ENCODE measurements at places on chromosomes 1 and 21.

GRCh38 chr1:97929874-97930851 is 9.3 kb upstream of the DPYD start:
- no peak for DNase-seq

DNA sequence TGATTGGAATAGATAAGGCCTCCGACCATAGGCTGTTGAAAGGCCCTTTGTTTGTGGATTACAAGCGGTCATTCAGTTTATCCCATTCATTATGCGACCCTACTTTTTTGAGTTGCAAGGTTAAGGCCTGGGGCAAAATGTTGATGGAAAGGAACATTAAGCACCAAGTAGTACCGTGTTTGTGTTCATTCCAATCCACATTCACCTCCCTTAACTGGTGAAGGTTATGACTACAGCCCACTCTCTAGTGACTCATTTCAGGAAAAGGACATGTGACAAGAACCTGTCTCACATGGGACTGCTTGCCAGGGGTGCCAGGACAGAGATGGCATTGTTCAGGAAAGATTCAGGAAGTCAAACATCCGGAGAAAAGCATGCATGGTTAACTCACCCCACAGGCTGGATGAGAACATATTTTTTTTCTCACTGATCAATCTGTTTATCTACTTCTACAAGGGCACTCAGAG is 81.6 kb downstream of the CD58 start:
- no peak for DNase-seq

DNA sequence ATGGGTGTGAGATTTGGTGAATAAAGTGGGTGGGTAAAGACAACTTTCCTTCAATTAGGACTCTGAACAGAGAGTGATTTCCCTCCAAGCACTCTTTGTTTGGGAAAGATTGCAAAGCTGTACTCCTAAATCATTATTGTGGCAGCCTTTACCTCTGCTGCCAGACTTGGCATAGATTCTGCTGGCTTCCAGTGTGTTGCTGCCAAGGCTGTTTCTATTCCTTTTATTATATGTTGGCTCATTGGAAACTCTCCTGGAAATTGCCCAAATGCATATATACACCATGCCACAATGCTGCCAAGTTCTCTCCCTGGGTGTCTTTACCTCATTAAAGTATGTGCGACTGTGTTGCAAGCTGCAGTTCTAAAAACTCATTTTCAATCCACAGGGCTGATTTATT is 668.0 kb downstream of the MRPL39 start:
- no peak for DNase-seq

GRCh38 chr1:239505094-239505493 is 118.7 kb downstream of the CHRM3 start:
- DNase-seq = no peak

GRCh38 chr1:151935154-151935553 is 25.8 kb upstream of the THEM4 start:
- no peak for DNase-seq

- DNase-seq = no peak
Observed at GRCh38 chr21:44583800-44584147, 3.4 kb upstream of the KRTAP10-5 start.

DNA sequence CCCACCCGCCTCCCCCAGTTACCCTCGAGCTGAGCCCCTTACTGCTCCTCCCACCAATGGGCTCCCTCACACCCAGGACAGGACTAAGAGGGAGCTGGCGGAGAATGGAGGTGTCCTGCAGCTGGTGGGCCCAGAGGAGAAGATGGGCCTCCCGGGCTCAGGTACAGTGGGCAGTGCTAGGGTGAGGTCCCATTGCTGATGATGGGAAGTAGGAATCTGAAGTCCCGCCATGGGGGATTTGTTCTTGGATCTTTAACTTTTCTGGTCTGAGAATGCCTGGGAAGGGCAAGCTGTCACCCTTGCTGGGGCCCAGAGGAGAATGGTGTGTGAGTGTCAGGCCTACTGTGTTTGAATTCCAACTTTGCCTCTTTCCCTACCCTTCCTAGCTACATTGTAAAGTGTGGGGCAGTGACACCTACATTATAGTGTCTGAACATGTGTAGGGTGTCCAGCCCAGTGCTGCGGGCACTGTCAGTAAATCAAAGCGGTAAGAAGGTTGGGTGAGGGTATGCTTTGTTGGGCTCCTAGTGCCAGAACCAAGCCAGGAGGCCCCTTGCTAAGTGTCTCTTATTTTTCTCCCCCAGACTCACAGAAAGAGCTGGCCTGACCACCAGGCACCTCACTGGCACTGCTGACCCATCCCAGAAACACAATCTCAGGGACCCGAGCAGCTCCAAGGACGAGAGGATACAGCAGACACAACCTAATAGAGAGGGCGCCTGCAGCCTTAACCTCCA is 44.7 kb downstream of the YARS1 start:
- no peak for DNase-seq

- no peak for DNase-seq
Observed at GRCh38 chr1:202987922-202988583, 19.1 kb upstream of the TMEM183A start.

DNA sequence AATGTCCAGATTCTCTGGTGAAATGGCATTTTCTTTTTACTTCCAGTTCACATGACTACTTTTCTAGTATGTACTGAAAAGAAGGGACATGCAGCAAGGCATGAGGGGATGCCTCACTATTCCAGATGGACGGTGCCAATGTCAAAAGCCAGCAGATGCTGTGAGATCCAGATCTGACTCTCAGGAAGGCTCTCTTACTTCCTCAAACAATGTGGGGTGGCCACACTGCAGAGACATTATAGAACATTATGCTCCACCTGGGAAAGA is 17.7 kb downstream of the CRYZ start:
- DNase-seq = no peak

DNA sequence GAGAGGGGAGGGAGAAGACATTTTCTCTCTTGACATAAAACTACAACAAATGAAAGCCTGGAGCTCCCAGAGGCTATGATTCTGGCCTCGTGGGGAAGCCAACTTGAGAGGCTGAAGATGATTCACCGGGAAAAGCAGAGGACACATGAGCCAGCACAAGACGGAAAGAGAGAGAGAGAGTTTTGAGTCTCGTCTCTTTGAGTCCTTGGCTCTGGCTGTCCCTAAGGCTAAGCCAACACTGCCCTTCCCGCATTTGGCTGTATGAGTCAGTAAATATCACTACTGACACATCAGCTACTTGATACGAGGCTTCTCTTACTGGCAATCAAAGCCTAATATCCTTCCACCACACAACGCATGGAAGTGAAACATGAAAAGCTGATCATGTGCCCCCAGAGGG is 95.5 kb downstream of the GRIK3 start:
- no peak for DNase-seq

- DNase-seq = no peak
Observed at GRCh38 chr1:107787299-107787698, 177.7 kb downstream of the VAV3 start.

DNA sequence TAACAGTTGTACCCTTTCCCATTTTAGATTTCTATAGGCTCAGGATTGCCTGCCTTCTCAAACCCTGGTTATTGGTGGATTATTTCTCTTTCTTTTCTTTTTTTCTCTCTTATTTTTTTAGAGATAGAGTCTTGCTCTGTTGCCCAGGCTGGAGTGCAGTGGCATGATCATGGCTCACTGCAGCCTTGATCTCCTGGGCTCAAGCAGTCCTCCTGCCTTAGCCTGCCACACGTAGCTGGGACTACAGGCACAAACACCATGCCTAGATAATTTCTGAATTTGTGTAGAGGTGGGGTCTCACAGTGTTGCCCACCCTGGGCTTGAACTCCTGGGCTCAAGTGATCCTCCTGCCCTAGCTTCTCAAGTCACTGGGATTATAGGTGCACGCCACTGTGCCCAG is 58.8 kb downstream of the UCK2 start:
- no peak for DNase-seq

DNA sequence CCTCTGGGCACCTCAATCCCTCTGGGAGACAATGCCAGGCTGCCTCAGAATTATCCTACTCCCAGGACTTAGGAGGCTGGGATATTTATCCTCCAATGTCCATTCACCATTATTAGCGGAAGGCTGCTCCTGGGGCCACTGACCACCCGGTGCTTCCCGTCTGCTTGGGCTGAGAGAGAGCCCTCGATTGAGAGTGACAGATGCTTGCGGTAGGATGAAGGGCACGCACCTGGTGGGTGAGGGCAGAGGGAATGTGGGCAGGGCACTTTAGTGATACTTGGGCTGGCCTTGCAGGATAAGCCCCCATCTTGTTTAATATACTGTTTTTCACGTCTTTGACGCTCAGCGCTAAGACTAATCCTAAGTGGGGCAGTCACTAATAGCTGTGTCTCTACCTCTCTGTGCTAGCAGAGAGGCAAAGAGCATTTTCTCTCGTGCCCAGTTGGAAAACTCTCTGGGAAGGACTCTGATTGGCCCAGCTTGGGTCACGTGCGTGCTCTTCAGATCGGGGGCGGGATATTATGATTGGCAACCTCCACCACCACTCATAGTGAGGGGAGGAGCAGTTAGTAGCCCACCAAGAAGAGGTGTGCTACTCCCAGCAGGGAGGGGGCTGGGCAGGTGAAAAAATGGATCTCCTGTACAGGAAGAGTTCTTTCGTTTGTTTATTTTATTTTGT is 10.6 kb upstream of the PARS2 start:
- no peak for DNase-seq

- no peak for DNase-seq
Observed at GRCh38 chr1:53188099-53188498, 8.5 kb upstream of the CPT2 start.

DNA sequence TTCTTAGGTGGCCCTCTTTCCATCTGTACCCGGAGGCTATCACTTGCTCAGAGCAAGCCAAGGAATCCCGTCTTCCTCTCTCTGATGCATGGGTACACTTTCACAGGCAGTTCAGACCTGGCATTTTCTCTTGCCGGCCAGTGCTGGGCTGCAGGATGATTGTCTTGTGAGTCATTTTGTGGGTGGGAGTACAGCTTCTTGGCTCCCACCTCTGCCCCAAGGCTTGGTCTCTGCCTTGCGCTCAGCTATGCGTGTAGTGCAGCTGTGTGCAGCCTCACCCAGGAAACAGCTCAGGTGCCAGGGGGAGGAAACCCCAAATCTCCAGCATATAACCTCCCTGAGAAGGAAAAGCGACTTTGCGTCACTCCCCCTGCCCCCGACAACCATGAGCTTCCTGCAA is 3.9 kb upstream of the AJAP1 start:
- DNase-seq = no peak

DNA sequence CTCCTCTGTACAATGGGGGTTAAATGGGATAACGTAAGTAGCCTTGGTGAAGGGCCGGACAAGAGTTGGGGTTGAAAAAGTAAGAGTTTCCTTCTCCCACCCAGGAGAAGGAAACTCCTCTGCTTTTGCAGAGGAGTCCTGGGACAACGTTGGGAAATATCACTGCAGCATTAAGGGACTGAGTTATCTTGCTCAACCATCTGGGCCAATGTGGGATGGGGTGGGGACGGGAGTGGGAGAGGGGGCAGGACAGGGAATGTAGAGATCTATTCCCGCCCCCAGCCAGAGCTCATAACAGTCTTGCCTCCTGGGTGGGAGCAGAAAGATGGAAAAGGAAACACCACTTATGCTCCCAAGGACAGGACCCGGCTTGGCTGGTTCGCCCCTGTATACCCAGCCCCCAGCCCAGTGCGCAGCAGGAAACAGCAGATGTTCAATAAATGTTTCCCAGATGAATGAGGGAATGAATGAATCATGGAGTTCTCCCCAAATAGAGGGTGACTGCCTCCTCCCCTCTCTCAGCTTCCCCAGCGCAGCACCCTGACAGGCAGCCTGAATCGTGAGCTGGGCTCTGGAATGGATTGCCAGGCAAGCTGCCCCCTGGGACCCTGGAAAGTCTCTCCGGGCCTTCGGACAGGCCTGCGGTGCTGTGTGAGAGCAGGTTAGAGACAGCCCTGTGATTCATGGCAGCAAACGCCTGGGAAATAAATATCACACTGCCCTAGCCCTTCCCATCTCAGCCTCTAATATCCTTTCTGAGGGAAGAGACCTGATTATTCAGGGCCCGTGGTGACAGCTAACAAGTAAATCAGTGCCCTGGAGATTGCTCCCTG is 24.8 kb downstream of the FBXO2 start:
- DNase-seq = no peak

Data from NCI-H1930 (cell line).